ENCODE measurements at places on chromosomes 5 and 9.

DNA sequence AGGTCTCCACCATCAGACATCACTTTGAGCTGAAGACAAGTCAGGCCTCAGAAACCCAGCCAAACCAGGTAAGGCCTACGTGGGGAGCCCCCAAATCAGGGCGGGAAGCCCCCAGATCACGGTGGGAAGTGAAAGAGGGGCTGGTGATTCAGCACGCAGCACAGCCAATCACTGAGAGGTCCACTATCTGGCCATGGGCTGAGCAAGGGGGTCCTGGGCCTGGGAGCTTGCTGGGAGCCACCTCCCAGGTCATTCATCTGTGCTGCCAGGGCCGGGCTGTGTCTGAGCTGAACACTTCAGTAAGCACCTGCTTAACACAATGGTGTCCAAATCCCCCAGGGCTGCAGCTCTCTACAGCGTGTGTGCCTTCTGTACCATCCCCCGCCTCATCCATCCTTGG lies 15.5 kb downstream of the MED10 start:
- DNase-seq = no peak

GRCh38 chr9:121386442-121387175 lies 16.6 kb upstream of the STOM start:
- no peak for DNase-seq

GRCh38 chr9:129572517-129572916 lies 48.4 kb downstream of the C9orf50 start:
- no peak for DNase-seq

DNA sequence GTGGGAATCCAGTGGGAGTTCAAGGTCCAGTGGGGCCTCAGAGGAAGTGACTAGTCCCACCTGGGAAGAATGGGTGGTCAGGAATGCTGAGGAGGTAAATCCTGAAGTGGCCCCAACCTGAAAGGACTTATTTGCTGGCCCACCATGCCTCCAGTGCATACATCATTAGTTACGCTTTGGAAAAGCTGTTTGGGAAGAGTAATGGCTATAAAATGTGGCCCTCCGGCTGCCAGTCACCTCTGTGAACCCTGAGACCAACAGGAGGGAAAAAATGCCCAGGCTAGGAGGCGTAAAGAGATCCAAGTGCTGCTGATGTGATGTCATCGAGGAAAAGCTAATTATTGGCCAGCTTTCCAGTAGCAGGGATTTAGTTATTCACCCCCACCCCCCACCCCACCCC lies 2.7 kb upstream of the SLC26A2 start:
- DNase-seq = no peak

DNA sequence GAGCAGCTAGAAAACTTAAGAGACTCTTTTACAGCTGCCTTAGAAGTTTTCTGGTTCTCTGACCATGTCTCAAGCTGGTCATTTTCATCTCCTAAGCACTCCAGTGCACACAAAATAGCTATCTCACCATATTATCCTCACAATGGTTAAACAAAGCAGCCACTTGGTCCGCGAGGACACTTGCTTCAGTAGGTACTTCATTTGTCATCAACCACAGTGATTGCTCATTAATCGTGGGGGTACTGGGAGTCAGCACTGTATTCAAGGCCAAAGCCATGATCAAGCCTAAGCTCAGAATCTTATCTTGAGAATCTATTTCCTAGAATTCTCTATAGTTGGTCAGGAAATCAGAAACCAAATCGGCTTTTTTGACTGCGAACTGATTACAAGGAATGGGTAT lies 2.9 kb downstream of the ARL14EPL start:
- no peak for DNase-seq

GRCh38 chr5:169832845-169833244 lies 147.4 kb downstream of the INSYN2B start:
- DNase-seq = peak; percentile 7

GRCh38 chr9:32577316-32577715 lies 4.4 kb upstream of the NDUFB6 start:
- no peak for DNase-seq

- no peak for DNase-seq
Measured at GRCh38 chr5:59988396-59988795, 94.9 kb upstream of the PDE4D start.

DNA sequence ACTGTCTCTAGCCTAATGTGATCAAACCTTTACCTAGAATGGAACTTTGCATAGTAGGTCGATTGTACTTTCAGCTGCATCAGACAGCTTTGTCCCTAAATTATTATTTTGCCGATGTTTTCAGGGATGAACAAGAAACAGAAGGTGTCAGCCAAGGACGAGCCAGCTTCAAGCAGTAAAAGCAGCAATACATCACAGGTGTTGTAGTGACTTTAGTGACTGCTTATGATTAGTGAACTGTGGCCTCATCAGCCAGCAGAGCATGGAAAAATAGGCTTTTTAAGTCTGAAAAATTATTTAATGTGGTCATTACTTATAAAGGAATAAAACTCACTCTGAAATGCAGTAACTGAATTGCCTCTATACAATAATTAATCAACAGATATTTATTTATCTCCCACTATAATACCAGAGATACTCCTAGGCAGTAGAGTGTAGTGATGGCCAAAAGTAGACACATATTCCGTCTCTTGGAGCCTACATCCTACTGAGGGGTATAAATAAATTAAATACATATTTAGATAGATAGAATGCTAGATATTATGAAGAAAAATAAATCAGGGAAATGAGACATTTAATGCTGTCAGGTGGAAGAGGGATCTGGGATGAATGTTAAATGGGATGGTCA lies 166.3 kb downstream of the PARP8 start:
- no peak for DNase-seq

GRCh38 chr5:61578858-61579503 lies 246.9 kb downstream of the ZSWIM6 start:
- DNase-seq = no peak

GRCh38 chr5:164950927-164951326 lies 1445.5 kb downstream of the MAT2B start:
- no peak for DNase-seq

DNA sequence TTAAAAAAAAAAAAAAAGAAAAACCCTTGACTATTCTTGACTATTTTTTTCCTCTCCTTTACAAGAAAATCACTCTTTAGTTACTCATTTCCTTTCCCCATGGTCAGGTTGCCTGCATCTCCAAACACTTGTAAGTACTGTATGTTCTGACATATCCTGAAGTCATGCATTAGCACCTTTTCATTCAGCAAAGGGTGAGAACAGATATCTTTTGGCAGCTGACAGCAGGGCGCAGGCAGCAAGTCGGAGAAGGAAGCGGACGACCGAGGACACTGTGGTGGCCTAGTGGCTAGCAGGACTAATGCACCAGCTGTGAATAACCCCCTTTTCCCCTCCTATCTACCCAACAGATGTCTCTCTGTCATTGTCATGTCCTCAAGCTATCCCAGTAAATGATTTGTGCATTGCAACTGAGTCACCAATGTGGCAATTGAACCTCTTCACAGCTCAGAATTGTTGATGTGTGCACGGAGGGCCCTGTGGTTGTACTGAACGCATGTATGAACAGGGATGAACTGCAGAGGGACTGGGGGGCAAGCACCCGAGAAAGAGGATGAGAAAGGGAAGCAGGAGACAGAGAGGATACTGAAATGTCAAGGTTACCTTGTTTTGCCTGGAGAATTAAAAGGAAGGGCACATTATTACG lies 996.0 kb upstream of the ARRDC3 start:
- no peak for DNase-seq

DNA sequence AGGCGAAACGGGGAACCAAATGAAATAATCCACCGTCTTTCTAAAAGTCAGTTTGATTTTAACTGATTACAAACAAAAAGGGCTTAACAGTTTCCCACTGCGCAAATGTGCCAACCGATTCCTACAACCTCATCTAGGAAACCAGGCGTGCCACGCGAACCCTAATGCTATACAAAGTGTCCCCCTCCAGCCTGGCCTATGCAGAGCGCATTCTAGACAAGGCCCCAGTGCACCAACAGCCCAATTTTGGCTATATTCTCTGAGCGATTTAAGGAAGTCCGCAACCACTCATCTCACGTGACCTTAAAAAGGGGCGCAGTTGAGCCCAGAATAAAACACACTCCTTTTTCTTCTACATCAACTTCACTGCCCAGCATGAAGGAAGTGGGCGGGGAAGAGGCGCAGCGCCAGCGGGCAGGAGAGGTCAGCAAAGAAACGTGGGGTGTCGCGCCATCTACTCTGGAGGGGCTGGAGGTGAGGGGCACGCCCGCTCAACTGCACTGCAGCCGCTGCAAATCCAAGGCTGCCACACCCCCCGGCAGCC lies 779 bp downstream of the FAM13B start:
- peak; percentile 91 for DNase-seq

GRCh38 chr9:31608881-31609280 lies 775.6 kb upstream of the ACO1 start:
- no peak for DNase-seq

GRCh38 chr5:73493421-73493820 lies 4.8 kb upstream of the BTF3 start:
- no peak for DNase-seq

DNA sequence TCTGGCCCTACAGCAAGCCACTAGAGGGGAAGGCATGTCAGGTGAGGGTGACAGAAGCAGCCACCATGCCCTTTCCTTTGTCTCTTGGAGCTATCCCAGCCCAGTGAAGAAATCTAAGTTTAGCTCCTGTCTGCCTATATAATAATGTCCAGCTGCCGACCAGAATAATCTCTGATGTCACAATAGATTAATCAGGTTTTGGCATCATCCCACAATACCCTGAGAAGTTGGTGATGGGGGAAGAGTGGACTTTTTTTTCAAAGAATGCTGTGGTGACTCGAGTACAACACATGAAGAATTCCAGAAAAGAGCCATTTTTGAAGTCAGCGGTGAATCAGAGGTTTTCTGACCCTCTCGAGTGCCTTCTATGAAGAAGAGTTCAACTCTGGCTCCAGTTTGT lies 1.7 kb upstream of the TSLP start:
- DNase-seq = no peak

DNA sequence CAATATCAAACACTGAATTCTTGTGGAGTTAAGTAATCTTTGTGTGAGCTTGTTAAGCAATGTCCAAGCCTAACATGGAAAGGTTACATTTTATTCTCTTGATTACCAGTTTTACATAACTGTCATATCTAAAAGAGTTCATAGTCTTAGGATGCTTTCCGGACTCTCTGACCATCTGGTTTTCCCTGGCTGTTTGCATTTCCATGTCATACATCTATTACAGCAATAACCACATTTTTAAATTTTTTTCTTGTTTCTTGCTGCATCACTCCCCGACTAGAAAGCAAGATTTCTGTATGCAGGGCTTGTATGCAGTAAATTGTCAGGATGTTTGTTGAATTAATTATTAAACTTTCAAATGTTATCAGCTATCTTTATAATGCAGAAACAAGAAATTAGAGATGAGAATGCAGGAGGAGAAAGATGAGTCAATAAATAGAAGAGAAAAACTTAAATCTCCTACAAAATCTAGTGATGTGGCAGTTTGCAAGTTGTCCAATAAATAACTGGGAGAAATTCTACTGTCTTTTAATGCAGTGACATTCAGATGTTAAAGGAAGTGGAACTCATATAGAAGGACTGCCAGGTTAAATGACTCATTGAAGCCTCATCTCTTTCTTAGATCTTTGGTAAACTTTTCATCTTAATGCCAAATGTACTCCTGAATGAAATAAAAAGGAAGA lies 179.6 kb upstream of the SGCD start:
- no peak for DNase-seq

DNA sequence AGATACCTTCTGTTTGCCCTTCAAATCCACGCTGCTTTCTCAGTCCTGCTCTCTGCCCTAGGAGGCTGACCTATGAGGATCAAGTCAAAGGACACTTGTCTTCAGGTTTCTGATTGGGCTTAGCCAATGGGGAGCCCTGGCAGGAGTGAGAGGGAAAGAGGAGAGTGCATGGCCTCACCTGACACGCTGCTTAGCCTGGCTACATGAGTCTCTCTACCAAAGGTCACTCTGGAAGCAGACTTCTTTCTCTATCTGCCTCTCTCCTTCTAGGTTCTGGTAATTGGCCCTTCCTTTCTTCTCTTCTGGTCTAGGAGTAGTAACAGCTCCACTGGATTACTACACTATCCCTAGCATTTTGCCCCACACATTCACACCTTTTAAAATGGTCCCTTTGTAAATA lies 13.1 kb downstream of the ARSB start:
- DNase-seq = no peak

- no peak for DNase-seq
Measured at GRCh38 chr5:90092734-90093133, 316.8 kb downstream of the CETN3 start.

GRCh38 chr5:141855265-141856036 lies 22.8 kb downstream of the PCDH1 start:
- DNase-seq = no peak

- DNase-seq = no peak
Measured at GRCh38 chr5:30932273-30933017, 261.0 kb upstream of the CDH6 start.

- DNase-seq = peak; percentile 85
Measured at GRCh38 chr9:104968025-104968982, 40.3 kb upstream of the ABCA1 start.

DNA sequence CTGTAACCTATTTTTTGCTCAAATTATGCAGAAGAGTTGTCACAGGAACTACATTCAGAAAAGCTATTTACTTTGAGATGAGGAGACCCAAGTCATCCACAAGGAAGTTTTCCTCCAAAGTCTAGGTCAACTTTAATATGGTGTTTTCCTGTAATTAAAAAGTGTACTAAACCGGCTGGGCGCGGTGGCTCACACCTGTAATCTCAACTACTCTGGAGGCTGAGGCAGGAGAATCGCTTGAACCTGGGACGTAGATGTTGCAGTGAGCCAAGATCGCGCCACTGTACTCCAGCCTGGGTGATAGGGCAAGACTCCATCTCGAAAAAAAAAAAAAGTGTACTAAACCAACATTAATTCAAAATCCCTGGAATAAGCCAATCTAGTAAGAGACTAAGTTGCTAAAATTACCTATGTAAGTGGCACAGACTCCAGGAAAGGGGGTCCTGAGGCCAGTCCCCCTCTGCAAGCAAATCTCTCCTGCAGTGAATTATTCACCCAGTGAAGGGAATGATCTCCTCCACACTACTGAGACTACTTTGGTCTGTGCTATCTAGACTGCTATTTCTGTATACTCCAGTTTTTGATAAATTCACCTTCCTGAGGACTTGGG lies 38.9 kb downstream of the FNBP1 start:
- DNase-seq = no peak

DNA sequence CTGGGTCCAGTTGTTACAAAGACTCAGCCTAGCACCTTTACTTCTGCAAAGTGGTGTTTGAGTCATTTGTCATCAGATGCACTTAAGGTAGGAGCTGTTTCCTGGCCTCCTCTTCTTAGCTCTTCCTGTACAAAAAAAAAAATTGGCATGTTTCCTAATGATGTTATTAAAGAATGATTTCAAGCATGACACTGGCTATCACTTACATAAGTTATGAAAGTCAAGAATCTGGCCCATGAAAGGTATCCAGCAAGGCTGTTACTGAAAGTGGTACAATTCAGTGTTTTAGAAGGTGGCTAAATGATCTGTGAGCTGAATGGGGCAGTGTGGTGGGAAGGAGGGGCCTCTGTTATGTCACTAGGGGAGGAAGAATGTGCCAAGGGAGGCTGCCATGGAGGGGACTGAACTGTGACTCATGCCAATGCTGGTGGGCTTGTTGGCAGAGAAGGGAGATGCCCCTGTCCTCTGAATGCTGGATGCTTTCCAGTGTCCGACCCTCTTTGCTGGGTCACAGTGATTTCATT lies 175.1 kb upstream of the MAP1B start:
- DNase-seq = no peak
